Hair follicle dermal papilla cell (primary cell): ENCODE measurements at places on chromosomes 7 and 10. TPM values are rescaled to one million over a fixed set of nuclear protein-coding genes. Genes with fewer than 3 reads are reported as not detected.

Gene FEZF1
- total RNA-seq, result not detected in 2 replicates

Gene FGFR2
- total RNA-seq, result 23.0 and 24.2 TPM in 2 replicates

Gene SPOCK2
- total RNA-seq, result 0.16 and 0.24 TPM in 2 replicates

Gene FAM25G
- not detected in 2 replicates for total RNA-seq

Gene KLF14
- 0.12 TPM in 1 of 2 replicates, not detected in the other for total RNA-seq

Gene OGDHL
- total RNA-seq, result 0.16 and 1.5 TPM in 2 replicates

Gene GNAT3
- not detected in 2 replicates for total RNA-seq

Gene ABCB8
- 33.9 and 37.3 TPM in 2 replicates for total RNA-seq

Gene SPDYE1
- under 0.01 TPM in 1 of 2 replicates, not detected in the other for total RNA-seq

Gene AS3MT
- total RNA-seq, result 9.9 and 14.6 TPM in 2 replicates

Gene TPK1
- total RNA-seq, result 2.4 and 3.5 TPM in 2 replicates

Gene INSYN2A
- total RNA-seq, result 0.16 and 0.24 TPM in 2 replicates

Gene RADIL
- 0.81 and 2.3 TPM in 2 replicates for total RNA-seq

Gene NEUROD6
- total RNA-seq, result not detected in 2 replicates

Gene SLC13A4
- total RNA-seq, result 0.16 and 0.97 TPM in 2 replicates

Gene HNRNPF
- total RNA-seq, result 187 and 200 TPM in 2 replicates

Gene CHN2
- total RNA-seq, result 0.36 TPM in 1 of 2 replicates, not detected in the other

Gene STEAP1B
- total RNA-seq, result 11.4 and 16.2 TPM in 2 replicates

Gene HOGA1
- total RNA-seq, result 1.5 and 1.6 TPM in 2 replicates

Gene CPED1
- 105 and 124 TPM in 2 replicates for total RNA-seq

Gene C10orf71
- total RNA-seq, result not detected in 2 replicates

Gene VENTX
- not detected in 2 replicates for total RNA-seq

Gene MPP7
- total RNA-seq, result 0.12 and 0.16 TPM in 2 replicates

Gene CARD11
- total RNA-seq, result not detected in 2 replicates

Gene SHTN1
- total RNA-seq, result 3.3 and 4.4 TPM in 2 replicates

Gene CDNF
- total RNA-seq, result 0.24 and 1.9 TPM in 2 replicates

Gene RBM20
- 0.12 and 0.16 TPM in 2 replicates for total RNA-seq

Gene EGFR
- total RNA-seq, result 58.7 and 63.6 TPM in 2 replicates

Gene LRRC4
- total RNA-seq, result 0.12 and 0.32 TPM in 2 replicates

Gene SP4
- total RNA-seq, result 4.7 and 5.5 TPM in 2 replicates

Gene DPYSL4
- 4.4 and 6.1 TPM in 2 replicates for total RNA-seq

Gene MKX
- total RNA-seq, result 23.7 and 40.8 TPM in 2 replicates

Gene CHST3
- 52.9 and 55.5 TPM in 2 replicates for total RNA-seq

Gene LIPK
- not detected in 2 replicates for total RNA-seq

Gene HERC4
- total RNA-seq, result 106 and 120 TPM in 2 replicates

Gene FAM25C
- total RNA-seq, result not detected in 2 replicates

Gene SLC18A3
- not detected in 2 replicates for total RNA-seq

Gene OR2A1
- total RNA-seq, result 0.12 and 0.16 TPM in 2 replicates

Gene RSPH10B2
- under 0.01 and 0.73 TPM in 2 replicates for total RNA-seq

Gene SRPK2
- 60.5 and 79.0 TPM in 2 replicates for total RNA-seq

Gene PRPS1L1
- total RNA-seq, result not detected in 2 replicates

Gene ASAH2B
- 2.6 and 2.9 TPM in 2 replicates for total RNA-seq

Gene A1CF
- total RNA-seq, result not detected in 2 replicates

Gene FAM171A1
- total RNA-seq, result 18.2 and 22.1 TPM in 2 replicates

Gene LIPJ
- total RNA-seq, result under 0.01 TPM in 1 of 2 replicates, not detected in the other

Gene CD36
- 7.5 and 8.9 TPM in 2 replicates for total RNA-seq

Gene BAMBI
- 10.4 and 16.2 TPM in 2 replicates for total RNA-seq

Gene SH2D4B
- not detected in 2 replicates for total RNA-seq

Gene SLC18A2
- total RNA-seq, result not detected in 2 replicates

Gene ETV1
- 12.8 and 28.9 TPM in 2 replicates for total RNA-seq

Gene MEIG1
- total RNA-seq, result not detected in 2 replicates

Gene MRPS33
- 12.5 and 13.0 TPM in 2 replicates for total RNA-seq

Gene WAPL
- 39.8 and 48.4 TPM in 2 replicates for total RNA-seq
